Activated naive CD4-positive, alpha-beta T cell treated with anti-CD3 and anti-CD28 coated beads, Interleukin-2, amount 50 U/mL, for 16 hours (primary cell): ENCODE measurements at places on chromosomes 12 and 14.

DNA sequence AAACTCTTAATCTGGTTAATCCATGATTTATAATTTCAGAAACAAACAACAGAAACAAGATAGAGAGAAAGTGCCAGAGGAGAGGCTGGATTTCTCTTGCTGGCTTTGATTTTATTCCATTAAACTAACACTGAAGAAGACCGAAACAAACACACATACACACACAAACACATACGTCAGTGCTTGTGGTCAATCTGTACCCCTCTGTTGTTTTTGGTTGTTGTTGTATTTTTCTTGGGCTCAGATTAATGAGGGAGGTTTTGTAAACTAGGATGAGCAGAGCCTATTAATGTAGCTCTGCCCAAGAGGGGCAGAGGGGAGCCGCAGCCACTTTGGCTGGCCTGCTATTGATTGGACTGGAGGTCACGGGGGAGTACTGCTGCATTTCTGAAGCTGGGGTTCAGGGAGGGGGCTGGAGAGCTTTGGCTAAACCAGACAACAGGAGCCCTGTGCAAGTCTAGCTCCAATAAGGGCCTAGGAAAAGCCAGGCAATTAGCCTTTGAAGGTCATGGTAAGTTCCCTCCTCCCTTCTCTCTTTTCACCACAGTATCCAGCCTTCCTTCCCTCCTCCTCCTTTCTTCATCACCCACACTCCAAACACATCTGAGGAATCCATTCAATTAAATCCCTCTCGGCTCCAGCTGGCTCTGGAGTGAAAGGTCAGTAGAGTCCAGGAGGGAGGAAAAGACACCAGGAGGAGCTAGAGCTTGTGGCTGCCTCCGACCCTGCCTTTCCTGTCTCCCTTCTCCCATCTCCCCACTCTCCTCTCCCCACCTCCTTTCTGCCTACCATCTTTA is 344.1 kb upstream of the LMO3 start:
- no peak for DNase-seq

GRCh38 chr12:114974333-114974732 is 290.4 kb upstream of the TBX3 start:
- no peak for DNase-seq

- no peak for DNase-seq
Measured at GRCh38 chr12:131981388-131981787, 31.6 kb downstream of the EP400 start.

GRCh38 chr12:105555556-105556295 is 225.2 kb downstream of the C12orf75 start:
- no peak for DNase-seq

DNA sequence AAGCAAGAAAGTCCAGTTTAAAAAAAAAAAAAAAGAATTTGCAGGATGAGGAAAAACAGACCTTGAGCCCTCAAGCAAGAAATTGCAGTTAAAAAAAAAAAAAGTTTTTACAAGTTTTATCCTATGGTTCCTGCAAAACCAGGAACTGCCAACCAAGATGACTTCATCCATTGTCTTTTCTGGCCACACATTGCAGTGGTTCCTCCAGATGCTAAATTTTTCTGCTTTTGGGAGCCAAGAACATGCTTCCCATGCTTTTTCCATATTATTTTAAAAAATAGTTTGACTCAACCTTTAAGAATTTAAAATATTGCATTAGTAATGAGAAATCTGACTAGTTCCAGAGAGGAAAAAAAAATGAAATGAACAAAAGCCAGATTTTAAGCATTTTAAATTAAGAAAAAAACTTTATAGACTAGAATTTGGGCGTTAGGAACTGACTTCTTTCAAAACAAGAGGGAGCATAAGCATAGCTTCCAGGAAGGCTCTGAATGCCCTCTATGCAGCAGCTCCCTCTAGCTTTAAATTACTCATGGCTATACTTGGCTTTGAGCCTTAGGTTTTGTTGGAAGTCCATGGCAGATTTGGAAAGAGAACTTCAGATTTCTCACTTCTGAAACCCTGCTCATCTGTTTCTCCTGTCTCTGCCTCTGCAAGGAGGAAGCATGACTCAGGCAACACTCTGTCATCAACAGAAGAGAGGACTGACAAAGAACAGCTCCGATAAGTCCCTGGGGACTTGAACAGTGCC is 124.5 kb downstream of the GPR65 start:
- DNase-seq: no peak

DNA sequence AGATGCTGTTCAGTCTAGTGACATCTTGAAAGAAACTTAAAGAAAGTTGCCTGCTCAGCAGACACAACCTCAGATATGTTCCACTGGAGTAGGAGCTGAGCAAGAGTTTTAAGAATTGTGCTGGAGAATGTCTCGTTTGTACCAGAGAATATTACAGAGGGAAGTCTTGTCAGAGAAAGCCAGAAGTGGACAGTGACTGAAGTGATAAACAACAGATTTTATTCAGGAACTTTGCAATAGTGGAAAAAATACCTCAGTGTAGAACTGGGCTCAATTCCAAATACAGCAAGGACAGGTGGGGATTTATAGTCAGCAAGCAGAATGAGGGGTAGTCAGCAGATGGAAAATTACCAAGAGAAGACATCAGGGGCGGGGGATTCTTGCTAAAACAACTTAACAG is 18.6 kb downstream of the ZDHHC17 start:
- no peak for DNase-seq

- DNase-seq: no peak
Measured at GRCh38 chr12:13504074-13504473, 307.5 kb downstream of the EMP1 start.

- no peak for DNase-seq
Measured at GRCh38 chr12:1517734-1518525, 76.5 kb downstream of the FBXL14 start.

DNA sequence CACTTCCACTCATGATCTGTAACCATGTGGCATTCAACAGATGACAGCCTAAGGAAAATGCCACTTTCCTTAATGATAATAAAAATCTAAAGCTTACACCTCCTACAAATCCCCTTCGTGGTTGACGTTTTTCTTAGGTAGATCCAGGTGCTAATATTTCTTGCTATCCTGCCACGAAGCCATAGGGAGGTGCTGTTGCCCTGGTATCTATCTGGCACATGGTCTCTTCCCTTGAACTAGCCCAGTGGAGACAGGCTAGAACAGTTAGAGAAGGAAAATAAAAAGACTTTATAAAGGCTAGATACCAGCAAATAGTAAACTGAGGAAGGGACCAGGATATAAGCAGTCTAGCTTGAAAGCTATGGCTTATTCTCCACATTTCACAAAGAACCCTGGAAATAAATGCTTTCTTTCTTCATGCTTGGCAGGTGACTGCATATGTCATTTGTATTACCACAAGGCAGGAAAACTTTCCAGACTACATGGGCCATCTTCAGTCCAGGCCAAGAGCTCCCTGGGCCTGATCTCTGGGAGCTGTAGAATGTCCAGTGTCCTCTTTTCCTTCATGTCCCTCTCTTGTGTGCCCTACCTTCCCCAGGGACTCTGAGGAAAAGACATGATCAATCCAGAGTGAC is 15.3 kb downstream of the SPIC start:
- DNase-seq: no peak

- DNase-seq: no peak
Measured at GRCh38 chr12:49792976-49793580, 35.1 kb downstream of the NCKAP5L start.
